ENCODE measurements at places on chromosomes 12 and 14.

DNA sequence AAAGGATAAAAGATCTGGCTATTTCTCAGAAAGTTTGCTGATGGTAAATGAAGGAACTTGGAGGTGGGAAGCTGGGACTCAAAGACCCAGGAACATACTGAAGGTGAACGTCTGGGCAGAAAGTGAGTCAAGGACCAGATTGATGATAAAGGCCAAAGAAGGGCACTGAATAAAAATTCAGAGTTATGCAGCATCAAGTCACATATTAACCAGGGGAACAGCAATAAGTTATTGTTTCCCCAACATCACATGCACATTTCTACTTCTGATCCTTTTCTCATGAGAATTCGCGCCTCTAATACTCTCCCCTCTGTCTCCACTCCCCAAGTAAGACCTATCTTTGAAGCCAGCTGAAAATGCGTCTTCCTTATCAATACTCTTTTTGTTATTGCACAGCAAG is 71.8 kb upstream of the SLC35F4 start:
- DNase-seq, result no peak

DNA sequence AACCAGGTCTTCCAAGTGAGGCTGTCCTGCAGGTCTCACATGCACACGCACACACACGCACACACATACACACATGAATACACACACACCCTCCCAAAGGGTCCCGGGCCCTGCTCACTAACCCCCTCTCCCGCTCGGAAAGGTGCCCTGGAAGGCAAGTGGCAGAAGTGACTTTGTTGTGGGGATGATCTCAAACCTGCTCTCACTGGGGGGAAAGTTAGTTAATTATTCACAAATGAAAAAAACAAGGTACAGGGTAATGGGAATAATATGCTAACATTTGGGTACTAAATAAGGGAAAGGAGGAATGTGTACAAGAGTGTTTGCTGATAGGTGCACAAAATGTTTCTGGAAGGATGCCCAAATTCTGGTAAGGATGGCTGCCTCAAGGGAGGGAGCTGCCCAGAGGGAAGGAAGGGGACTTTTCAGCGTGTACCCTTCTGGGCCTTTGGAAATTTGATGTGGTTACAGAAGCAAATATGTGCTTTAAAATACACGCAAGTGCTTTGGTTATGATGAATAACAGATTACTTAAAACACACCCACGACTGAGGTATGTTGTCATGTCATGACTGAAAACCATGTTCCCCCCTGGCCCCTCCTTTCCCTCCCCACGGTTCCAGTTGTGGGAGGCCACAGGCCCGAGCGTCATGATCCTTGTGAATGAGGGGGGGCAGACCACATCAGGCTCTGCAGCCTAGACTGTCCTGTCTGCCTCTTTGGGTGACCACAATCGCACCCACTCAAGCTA is 43.3 kb upstream of the PLEKHG6 start:
- DNase-seq, result no peak

GRCh38 chr12:57712701-57713100 is 18.8 kb downstream of the OS9 start:
- DNase-seq, result no peak

DNA sequence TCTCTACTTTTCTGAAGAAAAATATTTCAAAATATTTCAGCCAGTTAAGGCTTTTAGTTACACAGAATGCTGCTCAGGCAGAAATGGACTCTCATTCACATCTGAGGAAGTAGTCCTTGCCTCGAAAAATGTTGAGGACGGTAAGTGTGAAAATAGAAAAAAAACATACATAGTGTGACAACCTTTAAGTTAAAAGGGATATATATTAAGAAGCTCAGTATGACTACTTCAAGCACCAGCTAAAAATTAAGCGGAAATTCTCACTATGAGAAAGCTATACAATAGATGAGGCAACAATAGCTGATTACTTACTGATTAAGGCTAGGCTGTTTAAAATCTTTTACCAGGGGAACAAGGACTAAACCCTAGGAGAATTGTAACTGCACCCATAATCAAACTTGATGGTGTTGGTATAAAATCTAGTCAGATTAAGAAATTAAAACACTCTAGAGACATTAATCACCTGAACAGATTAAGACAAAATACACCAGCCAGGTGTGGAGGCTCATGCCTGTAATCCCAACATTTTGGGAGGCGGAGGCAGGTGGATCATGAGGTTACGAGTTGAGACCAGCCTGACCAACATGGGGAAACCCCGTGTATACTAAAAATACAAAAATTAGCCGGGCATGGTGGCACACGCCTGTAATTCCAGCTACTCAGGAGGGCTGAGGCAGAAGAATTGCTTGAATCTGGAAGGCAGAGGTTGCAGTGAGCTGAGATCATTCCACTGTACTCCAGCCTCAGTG is 53.9 kb downstream of the HNRNPC start:
- DNase-seq, result no peak

DNA sequence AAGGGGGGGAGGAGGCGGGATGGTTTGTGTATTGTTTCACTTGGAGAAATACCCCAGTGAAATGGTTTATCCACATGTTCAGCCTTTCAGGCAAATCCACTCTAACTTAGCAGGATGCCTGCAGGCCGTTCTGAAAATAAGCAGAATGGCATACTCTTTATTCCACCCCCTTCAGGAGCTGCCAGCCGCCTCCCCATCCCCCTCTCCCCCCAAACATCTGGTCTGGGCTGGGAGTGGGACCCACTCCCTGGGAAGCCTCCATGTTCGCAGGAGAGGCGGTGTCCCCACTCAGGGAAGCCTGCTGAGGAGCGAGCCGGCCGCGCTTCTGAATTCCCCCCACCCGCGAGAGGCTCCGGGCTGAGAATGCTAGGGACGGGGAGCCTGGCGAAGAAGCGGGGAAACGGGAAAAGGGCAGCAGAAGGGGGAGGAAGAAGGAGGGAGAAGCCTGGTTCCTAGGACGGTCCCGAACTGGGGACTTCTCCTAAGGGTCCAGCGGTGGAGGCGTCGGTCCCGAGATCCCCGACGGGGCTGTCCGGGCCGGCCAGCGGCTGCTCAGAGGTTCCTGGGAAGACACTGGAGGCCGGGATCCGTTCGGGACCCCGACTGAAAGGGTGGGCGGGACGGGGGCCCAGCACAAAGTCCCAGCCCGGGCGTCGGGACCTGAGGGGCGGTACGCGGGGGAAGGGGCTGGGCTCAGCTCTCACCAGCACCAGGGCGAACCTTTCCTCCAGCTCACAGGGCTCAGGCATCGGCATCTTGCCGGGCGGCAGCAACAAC is 666 bp downstream of the FMNL3 start:
- DNase-seq, result no peak

DNA sequence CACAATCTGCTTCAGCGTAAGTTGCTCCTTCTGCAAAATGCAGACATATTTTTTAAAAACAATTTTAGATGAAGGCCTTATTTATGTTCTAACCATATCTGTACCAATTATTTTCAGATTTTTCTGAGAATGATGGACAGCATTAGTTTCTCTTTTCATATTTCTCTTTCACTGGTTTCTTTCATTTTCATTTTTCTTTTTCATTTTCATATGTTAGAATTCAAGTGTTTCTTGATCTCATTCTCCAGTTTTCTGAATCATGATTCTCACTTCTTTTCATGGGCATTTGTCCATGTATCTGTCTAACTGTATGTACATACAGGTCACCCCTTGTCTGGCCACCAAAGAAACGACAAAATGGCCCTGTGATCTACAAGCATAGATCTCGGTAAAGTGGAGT is 346.6 kb downstream of the NAV3 start:
- DNase-seq, result no peak

Measured in AG04449 (cell line).